Stimulated activated CD8-positive, alpha-beta memory T cell treated with anti-CD3 and anti-CD28 coated beads, Interleukin-4, amount 100 ng/mL, for 1 hour (primary cell): ENCODE measurements at places on chromosomes 7 and 10.

DNA sequence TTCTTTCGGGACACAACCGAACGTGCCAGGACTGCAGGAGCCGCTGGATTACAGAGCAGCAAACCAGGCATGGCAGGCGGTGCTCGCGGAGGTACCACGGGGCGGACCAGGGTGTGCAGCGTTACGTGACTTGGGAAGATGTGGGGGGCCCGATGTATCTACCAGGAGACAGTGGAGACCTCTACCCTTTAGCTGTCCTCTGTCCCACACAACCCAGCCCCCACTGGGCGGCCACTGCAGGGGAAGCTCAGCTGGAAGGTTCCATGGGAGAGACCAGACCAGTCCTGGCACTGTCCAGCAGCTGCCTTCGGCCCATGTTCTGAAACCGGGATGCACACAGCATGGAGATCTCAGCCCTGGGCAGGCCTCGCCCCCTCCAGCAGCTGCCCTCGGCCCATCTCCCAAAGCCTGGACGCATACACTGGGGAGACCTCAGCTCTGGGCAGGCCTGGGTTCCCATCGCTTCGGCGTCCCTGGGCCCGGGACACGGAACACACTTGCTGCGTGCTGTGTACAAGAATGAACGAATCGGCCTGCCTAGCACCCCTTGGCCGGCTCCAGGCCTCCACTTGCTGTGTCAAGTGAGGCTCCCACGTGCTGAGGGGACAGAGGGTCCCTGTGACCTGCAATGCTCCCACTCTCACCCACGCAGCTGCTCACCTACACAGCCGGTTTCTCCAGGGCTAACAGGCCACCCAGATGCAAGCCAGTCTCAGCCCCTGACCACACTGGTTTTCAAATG is 177.4 kb downstream of the ELFN1 start:
- DNase-seq = no peak

DNA sequence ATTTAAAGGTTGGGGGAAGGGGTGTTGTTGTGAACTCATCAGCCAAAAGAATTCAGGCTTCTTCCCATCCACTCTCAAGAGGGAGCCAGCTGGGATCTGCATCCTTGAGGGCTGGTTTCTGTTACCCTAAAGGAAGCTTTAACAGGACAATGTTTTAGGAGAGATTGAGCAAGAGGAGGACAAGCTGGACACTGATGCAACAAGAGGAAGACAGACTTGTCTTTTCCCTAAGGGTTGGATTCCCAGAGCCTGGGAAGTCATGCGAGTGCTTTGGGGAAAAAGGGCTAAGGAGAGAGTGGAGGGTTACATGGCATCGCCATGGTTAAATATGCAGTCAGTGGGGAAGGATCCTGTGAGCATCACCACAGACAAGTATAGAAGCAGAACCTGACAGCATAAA is 47.6 kb upstream of the PDE1C start:
- no peak for DNase-seq

DNA sequence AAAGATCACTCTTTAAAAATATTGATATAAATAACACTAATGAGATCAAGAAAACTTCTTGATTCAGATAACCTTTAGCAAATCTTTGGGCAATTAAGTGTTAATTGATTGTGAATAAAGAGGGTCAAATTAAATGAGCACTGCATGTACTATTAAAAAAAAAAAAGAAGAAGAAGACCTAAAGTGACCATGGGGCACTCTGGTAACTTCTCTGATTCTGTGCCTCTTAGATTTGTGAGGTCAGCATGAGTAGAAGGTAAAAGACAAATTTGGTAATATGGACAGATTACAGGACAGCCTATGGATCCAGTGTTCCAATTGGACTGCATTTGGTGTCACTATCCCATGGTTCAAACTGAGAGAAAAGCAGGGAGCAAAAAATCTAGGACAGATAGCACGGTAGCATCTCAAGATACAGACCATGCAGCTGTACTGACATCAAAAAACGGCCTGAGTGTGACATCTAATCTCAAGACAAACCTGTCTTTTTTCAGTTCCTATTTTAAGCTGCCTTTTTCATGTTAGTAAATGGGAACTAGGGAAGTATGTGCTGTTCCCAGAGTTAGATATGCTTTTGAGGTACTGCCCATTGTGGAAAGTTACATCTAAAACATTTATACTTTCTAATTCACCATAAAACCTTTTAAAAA is 128.0 kb downstream of the KCND2 start:
- DNase-seq = no peak

DNA sequence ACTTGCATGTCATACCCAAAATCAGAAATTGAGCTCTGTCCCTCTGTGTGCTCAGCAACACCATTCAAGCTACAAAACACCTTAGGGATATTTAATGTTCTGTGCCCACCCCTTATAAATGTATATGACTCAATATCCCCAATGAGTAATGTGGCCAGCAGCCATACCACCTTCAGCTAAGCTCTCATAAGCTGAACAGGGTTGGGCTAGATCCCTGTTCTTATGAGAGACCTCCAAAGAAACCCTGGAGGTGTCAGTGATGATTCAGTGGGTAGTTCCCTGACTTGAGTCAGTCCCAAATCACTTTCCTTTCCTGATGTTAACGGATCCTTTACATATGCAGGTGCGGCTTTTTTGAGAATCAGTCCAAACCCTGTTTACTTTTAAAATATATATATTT is 253.8 kb downstream of the CREB5 start:
- DNase-seq = no peak

GRCh38 chr7:20030915-20031362 is 186.2 kb downstream of the MACC1 start:
- no peak for DNase-seq

GRCh38 chr7:6430271-6430940 is 17.3 kb downstream of the DAGLB start:
- no peak for DNase-seq

- no peak for DNase-seq
Observed at GRCh38 chr10:99368646-99369045, 39.5 kb downstream of the CNNM1 start.

GRCh38 chr10:132492323-132493025 is 45.1 kb upstream of the INPP5A start:
- DNase-seq = no peak

- no peak for DNase-seq
Observed at GRCh38 chr7:47466832-47467231, 115.1 kb downstream of the TNS3 start.

DNA sequence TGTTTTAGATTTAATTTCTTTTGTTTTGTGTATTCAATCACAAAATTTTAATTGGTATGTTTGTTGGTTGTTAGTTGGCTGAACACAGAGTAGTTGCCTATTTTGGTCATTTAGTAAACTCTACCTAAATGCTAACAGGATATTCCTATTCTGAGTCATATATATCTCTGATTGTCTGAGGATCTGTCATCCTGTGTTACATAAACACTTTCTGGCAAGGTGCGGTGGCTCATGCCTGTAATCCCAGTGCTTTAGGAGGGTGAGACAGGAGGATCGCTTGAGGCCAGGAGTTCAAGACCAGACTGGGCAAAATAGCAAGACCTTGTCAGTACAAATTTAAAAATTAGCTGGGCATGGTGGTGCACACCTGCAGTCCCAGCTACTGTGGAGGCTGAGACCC is 178.6 kb downstream of the PLCE1 start:
- DNase-seq = no peak

DNA sequence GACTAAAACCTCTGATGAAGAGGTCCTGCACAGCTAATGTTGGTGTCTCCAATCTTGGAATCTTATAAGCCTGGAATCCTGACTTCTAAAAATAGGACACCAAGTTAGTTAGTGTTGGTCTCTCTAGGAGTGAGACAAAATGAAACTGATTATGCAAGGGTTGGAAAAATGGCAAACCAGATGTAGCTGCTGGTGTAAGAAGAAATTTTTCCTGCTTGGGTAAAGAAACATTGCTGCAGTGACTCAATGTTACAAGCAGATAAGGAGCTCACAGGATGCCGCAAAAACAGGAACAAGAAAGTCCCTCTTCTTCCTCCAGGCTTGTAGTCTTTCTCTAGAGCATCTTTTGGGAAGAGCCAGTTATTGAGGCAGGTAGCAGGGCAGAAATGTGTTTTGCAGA is 449.0 kb downstream of the ETV1 start:
- DNase-seq = no peak

GRCh38 chr10:102267748-102268147 is 22.4 kb downstream of the GBF1 start:
- DNase-seq = no peak

GRCh38 chr10:48523820-48524758 is 80.8 kb downstream of the ARHGAP22 start:
- no peak for DNase-seq

DNA sequence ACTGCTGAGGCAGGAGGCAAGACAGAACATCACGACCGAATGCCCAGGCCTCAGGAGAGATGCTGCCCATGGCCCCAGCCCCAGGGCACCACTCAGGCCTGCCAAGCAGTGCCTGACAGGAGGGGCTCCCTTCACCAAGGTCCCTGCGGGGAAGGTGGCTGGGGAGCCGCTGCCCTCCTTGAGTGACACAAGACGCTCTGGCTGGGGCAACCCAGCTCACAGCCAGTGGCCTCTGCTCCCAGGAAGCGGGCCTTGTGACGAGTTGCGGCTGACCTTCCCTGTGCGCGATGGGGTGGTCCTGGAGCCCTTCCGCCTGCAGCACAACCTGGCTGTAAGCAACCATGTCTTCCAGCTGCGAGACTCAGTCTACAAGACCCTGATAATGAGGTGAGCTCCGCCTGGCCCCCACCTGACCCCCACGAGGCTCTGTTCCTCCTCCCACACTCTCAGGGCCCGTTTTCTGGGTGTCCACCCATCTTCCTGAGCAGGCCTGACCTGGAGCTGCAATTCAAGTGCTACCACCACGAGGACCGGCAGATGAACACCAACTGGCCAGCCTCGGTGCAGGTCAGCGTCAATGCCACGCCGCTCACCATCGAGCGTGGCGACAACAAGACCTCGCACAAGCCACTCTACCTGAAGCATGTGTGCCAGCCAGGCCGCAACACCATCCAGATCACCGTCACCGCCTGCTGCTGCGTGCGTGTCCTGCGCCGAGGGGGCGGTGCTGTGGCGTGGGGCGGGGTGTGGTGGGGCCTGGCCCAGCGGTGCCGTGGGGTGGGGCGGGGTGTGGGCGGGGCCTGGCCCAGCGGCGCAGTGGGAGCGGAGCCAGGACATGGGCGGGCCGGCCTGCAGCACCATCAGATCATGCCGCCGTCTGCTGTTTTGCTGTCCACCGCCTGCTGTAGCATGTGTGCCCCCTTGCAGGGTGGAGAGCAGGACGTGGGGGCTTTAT is 12.8 kb downstream of the ZMIZ2 start:
- DNase-seq = no peak

DNA sequence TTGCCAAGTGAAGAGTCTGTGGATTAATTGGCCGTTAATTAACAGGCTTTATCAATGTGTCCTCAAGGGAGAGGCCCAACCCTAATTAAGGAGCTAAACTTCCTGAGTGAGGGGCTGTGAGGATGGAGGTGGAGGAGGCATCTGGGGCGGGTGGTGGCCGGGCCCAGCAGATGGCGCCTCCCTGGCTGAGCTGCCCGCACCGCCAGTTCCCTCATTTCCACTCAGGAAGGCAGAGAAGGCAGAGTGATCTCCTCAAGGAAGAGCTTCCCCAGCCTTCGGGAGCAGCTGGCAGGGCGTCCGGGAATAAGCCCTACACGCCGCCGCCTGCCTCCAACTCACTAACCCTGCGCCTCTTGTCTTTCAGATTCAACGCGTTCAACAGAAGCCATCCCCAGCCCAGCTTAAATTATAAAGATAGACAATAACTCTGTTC is 112.2 kb downstream of the CYTH3 start:
- DNase-seq = no peak

DNA sequence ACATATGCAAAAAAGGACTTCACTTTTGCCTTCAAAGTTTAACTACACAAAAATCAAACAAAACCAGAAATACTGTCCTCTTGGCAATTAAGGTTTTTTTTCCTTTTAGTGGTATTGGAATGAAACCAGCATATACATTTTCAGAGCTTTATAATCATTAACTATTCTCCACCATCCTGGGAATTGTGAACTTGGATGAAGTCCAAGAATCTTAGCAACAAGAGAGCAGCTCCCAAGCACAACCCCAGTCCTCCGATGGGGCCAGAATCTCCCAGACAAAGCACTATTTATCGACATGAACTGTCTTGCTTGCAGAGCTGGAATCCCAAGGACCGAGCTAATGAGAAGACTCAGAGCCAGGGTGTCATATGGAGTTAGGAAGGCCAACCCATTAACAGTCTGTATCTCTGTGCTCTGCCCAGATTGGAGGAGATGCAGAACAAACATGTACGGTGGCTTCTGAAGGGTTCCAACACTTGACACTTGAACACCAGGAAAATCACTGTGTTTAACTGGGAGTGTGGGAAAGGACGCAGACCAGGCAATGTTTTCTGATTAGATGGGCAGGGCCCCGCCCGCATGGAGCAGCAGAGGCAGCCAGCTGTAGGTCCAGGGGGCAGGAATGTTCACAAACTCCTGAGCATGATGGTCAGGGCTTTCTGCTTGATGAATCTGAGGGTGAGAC is 35.5 kb downstream of the PPP1R3C start:
- DNase-seq = no peak

- no peak for DNase-seq
Observed at GRCh38 chr7:157515342-157516041, 178.7 kb downstream of the DNAJB6 start.

DNA sequence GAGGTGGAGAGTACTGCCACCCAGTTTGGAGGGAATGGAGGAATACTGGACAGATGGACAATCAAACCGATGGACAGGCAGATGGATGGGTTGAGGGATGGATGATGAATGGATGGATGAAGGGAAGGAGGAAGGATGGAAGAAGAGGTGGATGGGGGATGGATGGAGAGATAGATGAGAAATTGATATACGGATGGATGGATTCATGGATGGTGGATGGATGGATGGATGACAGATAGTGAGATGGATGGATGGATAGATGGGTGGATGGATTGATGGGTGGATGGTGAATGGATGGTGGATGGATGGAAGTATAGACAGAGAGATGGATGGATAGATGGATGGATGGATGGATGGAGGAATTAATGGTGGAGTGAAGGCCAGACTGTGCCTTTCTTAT is 42.6 kb downstream of the ALOX5 start:
- DNase-seq = no peak

- no peak for DNase-seq
Observed at GRCh38 chr10:110817614-110818013, 54.1 kb upstream of the PDCD4 start.

- no peak for DNase-seq
Observed at GRCh38 chr10:113232928-113233511, 283.0 kb downstream of the TCF7L2 start.

DNA sequence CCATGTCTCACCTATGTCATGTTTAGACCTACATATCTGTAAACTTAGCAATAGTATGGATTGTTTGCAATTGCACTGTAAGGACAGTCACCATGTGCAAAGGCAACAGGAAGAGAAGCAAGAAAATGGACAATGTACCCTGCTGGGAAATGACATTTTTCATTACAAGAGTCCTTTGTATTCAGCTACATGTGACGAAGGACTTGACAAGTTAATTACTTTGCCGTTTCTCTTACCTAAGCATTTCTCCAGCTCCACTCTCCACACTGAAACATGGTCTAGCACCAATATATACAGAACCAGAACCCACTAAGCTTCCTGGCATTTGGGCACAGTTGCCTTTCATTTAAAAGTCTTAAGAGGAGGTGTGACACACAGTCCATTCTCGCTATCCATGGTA is 76.6 kb upstream of the PFKP start:
- DNase-seq = no peak

- DNase-seq = no peak
Observed at GRCh38 chr10:110694820-110695538, 50.8 kb downstream of the RBM20 start.

GRCh38 chr7:135262623-135263320 is 29.1 kb downstream of the STRA8 start:
- DNase-seq = no peak
